ENCODE measurements at places on chromosomes 13 and 19.

GRCh38 chr19:35915443-35915842, 7.3 kb upstream of the TYROBP start:
- no peak for DNase-seq

DNA sequence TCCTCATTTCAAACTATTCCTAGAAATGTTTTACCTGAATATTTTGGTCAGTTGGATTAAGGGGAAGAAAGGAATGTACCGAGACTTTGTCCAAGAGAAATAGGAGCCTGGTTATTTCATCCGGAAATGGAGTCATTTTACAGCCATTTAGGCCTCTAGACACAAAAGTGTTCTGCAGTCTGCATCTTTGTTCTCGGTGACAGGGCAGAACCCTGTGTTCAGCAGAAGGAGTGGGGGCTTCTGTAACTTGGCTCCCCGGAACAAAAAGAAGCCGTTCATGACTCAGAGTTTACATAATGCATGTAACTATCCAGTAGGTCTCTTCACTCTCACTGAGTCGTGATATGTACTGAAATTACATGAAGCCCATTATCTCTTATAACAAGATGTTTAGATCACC, 21.6 kb upstream of the FNDC3A start:
- DNase-seq, result no peak

GRCh38 chr19:29927944-29928625, 14.0 kb upstream of the URI1 start:
- no peak for DNase-seq

GRCh38 chr19:47657719-47658118, 48.8 kb downstream of the BICRA start:
- no peak for DNase-seq

DNA sequence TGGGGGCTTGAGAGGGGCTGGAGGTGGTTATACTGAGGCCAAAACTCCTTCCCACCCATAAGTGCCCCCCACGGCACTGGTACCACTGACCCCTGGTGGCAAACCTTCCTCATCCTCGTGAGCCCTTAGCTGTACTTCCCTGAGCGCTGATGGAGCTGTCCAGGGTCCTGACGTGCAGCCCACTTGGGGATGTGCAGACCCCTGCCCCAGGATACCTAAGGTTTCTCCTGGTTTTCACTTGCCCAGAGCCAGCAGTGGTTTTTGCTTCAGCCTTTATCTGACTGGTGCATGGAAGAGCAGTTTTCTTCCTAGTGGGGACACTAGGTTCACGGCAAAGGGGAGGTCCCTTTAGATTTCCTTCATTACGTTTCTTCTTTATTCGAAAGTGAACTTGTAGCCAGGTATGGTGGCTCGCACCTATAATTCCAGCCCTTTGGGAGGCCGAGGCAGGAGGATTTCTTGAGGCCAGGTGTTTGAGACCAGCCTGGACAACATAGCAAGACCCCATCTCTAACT, 28.7 kb upstream of the KCTD15 start:
- DNase-seq, result peak; percentile 8

- DNase-seq, result no peak
Observed at GRCh38 chr13:84238381-84238780, 356.1 kb upstream of the SLITRK1 start.

GRCh38 chr13:37014609-37015008, 14.0 kb downstream of the EXOSC8 start:
- DNase-seq, result no peak

GRCh38 chr19:54959840-54960239, 6.3 kb upstream of the NLRP2 start:
- DNase-seq, result no peak

DNA sequence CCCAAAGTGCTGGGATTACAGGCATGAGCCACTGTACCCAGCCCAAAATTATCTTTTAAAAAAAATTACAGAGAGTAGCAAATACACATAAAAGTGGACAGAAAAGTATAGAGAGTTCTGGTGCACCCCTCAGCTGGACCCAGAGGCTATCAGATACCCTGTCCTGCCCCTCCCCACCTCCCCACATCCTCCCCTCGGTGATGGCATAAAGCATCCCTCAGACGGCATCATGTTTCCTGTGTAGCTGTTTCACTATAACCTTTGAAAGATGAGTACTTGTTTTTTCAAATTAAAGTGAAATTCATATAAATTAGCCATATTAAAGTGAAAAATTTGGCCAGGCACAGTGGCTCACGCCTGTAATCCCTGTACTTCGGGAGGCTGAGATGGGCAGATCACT, 20.1 kb downstream of the SLC27A1 start:
- no peak for DNase-seq

DNA sequence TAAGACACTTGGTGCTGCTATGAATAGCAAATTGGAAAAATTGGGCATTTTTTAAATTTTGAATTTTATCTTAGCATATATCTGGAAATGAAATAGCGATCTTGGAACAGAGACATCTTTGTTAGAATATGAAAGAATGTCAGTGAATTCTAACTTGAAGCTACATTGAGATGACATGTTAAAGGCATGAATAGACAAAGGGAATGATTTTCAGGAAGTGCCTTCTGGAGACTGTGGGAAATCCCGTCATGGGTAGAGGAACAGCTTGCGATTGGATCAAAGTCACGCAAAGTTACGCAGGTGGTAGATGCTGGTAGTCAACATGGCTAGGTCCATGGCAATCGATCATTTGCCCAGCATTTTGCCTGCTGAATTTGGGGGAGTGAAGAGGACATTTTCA, 43.5 kb downstream of the LRCH1 start:
- DNase-seq, result no peak

DNA sequence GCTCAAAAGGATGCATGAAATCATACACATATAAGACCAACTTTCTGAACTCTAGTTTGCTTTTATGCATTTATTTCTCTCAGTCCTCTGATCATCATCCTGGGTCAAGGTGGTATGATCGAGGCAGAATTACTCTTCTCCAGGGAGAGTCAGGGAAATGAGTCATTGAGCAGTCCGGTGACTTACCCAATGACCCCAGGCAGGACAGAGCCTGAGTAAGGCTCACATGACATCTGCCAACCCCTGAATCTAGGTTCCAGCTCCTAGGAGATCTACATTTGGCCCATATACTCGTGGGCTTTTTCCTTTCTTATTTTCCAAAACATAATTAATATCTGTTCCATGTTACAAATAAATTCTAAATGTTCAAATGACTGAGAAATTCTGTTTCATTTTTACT, 502.3 kb downstream of the FOXO1 start:
- no peak for DNase-seq

GRCh38 chr19:7678971-7679751, 1.5 kb upstream of the TRAPPC5 start:
- no peak for DNase-seq

DNA sequence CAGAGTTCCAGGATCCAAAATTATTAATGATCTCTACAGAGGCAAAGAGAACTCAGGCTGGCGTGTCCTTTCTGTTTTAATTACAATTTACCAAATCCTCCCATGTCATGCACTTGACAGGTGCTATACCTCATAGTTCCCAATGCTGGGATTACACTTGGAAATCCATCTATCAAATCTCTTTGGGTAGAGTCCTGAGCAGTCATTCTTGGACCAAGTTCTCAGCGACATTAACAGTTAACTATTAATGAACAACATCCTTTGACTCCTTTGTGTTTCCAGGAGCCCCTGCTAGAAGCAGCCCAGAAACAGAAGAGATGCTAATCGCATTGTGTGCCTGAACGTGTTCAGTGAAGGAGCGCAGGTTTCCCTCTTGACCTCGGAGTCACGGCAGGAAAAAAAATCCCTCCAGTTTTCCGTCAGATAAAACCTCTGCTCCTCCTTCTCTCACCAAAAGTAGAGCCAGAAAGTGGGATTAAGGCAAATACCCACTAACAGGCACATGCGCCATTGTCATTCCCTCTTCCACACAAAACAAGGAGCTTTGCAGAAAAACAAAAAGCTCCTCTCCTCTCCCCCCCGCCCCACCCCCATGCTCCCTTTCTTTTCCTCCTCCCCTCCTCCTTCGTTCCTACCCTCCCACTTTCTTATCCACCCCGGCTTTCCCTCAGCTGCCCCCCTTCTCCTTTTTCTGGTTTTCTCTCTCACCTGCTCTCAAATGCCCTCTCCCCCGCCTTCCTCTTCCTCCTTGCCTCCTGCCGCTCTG, 224.7 kb downstream of the ZIC5 start:
- no peak for DNase-seq

DNA sequence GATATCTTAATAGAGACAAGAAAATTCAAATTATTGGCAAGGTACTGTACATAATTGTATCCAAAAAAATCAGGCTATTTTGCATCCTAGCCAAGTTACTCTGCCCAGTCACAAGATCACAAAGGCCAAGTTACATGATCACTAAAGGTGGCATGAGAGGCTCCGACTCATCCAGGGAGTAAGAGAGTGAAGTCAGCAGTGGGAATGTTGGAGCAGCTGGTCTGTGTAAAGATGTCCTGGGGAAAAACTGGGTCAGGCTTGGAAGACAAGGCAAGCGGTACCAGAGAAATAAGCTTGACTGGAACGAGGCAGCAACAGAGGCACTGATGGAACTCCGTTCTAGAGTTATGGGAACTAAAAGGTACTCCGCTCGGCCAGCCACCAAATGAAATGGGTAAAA, 50.2 kb upstream of the PSG2 start:
- no peak for DNase-seq

DNA sequence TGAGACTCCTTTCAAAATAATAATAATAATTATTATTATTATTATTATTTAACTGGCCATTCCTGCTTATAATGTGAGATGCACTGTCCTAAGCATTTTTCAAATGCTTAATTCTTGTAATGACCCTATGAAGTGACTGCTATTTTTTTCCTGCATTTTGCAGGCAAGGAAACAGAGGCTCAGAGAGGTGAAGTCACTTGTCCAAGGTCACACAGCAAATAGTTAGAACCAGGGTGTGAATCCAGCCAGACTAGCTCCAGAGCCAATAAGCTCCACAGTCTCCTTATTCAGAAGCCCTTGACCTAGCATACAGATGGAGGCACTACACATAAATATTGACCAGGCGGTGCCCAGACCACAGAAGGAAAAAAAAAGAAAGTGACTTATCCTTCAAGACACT, 77.5 kb upstream of the CACNA1A start:
- no peak for DNase-seq

DNA sequence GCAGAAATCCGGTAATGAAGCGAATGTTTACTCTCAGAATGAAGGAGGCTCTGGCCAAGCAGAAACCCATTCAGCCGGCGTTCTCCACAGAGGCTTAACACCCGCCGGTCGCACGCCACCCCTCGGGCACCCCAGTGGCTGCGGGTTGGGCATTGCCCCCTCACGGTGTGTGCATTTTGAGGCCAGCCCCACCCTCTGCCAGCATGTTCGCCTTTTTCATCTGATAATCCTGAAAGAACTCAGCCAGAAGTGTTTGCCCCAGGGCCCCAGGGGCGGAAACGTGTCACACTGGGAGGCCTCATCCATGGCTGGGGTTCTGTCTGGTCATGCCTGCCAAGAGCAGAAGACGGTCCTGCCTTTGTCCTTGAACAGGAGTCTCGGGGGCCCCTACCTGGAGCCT, 34.2 kb downstream of the COMP start:
- DNase-seq, result peak; percentile 12

DNA sequence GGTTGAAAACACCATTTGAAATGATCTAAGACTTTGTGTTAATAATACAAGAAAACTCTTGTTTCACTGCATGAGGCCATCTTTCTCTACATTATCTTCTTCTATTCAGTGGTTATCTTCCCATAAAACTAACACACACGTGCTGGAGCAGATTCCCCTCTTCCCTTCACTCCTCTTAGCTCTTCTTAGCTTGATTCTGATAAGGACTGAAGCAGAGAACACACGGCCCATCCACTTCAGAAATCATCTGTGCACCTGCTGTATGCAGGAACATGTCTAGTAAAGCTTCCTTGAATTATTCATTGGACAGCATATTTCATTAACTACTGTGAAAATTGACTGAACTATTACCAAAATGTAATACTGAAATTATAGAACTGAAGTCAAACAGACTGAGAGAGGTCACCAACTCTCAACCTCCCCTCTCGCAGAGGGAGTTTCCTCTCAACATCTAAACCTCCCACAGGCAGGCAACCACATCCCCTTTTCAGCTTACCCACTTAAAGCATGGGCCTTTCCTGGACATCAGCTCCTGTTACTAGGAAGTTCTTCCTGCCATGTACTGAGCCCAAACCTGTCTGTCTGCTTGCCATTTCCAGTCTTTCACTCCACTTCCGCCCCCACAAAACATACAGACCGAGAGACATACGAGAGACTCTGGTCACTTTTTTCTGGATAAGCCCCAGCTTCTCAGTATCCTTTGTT, 113.9 kb downstream of the CRYL1 start:
- DNase-seq, result no peak

DNA sequence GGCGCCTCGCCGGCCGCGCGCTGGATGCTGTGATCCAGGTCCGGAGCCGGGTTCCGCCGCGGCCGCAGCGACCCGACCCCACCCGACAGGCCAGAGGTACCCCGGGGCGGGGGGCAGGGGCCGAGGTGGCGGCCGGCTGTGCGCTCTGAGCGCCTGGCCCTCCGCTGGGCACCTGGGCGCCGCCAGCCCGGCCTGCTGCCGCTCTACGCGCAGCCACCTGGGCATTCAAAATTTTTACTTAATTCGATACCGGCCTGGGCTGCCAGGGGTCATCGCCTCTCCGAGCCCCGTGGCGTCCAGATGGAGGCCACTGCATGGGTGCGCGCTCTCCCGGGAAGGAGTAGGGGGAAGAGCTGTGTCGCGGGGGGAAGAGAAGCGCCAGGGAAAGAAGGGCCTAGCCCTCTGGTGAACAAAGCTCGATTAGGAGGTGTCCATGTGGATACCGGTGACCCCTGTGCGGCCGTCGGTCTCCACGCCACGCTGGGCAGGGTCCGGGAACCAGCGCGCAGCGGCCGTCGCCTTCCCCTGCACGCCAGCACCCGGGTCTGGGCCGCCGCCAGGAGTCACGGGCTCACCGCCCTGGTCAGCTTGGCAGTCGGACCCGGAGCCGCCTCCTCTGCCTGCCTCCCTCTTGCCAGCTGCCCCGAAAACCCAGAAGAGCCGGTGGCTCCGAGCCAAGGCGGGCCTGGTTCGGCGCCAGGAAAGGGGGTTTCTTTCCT, 666 bp downstream of the BIVM start:
- no peak for DNase-seq

GRCh38 chr13:27183561-27184147, 12.0 kb upstream of the USP12 start:
- DNase-seq, result no peak

DNA sequence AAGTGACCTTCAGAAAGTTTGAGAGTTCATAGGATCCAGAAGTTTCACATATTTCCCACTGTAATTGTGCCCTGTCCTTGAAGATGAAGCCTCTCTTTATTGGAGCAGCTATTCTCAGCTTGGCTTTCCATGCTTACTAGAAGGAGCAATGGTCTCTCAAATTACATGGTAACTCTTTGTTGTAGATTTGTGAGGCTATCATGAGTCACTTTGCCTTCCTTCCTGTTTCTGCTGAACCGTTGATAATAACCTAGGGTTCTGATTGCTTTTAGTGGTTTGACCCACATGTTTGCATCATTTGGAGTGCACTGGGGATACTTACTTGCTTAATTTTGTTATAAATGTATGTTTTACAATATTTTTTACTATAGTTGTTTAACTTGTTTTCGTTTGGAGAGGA, 772.9 kb upstream of the SLITRK6 start:
- no peak for DNase-seq

DNA sequence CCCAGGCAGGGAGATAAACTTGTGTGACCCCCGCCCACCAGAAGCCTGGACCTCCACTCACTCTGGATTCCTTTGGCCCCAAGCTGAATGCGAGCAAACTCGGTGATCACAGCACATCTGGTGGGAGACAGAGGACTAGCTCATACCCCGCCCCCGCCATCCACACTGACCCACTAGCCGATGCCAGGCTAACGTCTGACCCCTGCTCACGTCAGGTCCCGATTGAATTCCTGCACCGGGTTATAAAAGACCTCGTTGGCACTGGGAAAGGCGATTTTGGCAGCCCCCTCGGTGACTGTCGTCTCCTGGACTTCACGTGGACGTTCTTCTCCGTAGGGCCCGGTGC, 631 bp downstream of the TRMT1 start:
- no peak for DNase-seq
